ENCODE measurements at places on chromosomes 7 and 10.
A peak's percentile ranks its signal among the peaks of the same experiment; 100 is the strongest.

GRCh38 chr7:128417071-128417470, 7.3 kb upstream of the IMPDH1 start:
- no peak for DNase-seq

DNA sequence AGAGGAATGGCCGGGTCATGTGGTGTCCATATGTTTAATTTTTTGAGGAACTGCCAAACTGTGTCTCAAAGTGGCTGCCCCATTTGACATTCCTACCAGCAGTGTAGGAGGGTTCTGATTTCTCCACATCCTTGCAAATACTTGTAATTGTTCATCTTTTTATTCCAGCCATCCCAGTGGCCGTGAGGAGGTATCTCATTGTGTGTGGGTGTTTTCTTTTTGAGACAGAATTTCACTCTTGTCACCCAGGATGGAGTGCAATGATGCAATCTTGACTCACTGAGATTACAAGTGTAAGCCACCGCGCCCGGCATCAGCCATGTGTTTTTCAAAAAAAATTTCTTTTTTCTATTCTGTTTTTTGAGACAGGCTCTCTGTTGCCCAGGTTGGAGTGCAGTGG, 38.7 kb upstream of the DLG5 start:
- no peak for DNase-seq

DNA sequence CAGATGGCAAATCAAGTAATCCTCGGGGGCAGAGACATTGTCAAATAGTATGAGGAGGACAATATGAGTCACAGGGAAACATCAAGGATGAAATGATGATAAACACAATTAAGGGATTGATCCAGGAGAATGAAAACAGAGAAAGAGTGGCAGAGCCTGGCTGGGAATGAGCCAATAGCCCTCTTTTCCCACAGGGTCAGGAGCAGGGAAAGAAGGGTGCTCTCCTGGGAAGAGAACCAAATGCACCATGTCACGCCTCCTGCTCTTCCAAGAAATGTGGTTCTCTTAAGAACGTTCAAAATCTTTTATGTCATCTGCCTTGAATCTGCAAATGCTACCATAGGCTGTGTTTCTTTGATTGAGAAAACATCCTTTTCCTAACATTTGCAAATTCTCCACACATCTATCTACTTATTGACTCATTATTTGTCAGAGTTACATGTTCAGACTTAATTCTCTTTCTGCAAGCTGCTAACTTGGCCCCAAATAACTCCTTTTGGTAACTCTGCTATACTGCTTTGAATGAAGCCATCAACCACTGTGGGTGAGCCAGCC, 50.6 kb downstream of the HIPK2 start:
- DNase-seq, result no peak

GRCh38 chr7:93231259-93231658, 907 bp upstream of the VPS50 start:
- no peak for DNase-seq

DNA sequence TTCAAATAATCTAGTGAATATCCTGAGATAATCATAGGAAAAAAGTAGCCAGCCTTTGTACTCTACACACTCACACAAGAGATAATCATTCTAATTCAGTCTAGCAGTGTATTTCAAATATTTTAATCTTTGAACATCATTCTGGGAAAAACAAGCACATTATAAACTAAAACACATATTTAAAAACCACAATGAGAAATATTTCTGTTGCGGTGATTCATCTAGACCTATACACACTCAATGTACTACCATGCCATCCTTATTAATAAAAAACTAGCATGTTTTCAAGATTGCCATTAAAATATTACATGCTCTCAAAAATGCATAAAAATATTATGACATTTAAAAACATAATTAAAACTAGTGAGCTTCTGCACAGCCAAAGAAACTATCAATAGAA, 11.8 kb downstream of the COG5 start:
- DNase-seq, result no peak

DNA sequence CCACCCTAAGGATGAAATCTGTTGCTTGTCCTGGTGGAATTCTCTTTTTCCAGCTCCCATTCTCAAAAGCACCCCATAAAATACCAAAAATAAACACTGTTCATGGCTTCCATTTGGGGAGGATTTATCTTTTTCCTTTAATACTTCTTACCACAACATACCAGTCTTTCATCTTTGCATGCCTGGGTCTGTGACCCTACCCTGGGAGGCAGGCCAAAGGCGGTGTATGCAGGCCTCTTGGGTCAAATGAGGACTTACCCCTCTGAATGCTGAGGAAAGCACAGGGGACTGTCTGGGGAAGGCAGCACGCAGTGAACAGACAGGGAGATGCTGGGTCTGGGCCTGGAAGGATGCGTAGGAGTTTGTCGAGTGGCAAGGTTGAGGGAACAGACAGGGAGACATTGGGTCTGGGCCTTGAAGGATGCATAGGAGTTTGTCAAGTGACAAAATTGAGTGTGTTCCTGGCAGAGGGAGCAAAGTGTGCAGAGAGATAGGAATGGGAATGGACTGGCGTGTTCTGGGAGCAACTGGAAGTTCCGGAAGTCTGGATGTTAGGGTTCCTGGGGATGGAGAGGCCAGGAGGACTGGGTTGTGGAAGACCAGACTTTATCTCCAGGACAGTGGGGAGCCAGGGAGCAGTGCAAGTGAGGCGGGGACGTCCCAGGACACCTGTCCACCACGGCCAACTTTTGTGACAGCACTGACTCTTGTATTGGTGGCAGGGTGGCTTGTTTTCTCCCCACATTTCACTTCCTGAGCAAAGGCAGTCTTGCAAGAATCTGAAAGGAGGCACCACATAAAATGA, 40.8 kb downstream of the MYL10 start:
- DNase-seq, result no peak

DNA sequence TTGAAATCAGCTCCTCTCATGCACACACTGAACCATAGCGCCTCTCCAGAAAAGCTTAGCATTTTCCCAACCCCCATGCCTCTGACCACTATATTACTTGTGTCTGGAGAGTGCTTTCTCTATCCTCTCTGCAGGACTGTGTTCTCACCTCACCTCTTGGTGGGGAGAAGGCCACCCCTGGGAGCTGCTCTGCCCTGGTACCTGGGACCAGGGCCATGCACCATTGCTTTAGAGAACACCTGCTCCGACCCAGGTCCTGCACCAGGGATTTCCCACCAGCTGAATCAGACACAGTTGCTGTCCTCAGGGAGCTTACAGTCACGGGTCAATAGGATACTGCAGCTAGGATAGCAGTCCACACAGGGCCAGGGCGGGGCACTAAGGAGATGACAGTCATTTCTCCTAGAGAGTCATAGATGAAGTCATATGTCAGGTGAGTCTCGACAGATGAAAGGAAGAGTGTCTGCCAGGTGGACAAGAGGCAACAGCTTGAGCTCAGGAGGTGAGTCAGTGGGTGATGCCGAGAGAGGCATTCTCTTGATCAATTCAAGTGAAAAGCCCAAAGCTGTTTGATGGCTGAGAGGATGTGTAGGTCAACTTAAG, 619 bp upstream of the LMTK2 start:
- DNase-seq, result no peak

DNA sequence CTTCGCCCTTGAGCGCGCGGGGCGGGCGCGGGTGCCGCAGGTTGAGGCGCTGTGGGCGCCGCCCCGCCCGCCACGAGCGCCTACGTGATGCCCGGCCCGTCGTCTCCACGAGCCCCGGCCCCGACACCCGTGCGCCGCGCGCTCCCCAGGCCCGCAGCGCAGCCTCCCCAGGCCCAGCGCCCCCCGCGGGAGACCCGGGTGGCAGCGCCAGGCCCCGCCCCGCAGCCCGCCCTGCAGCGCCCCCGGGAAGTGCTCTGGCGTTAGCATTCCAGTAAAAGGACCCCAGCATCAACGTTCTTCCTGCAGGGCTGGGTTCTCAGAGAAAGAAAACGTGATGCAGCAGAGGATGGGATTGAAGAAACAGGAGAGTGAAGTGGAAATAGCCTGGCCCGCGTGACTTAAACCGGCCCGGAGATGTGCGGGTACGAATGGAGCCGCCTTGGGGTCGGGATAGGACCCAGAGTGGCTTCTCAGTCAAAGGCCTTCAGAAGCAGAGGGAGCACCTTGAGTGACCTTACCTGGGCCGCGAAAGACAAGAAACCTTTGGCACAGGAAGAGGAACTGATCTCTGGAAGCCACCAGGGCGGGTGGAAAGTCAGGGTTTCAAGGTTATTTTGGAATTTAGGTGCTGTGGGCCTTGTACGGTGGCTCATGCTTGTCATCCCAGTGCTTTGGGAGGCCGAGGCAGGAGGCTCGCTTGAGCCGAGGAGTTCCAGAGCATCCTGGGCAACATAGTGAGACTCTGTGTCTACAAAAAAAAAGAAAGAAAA, 1.8 kb downstream of the PFKP start:
- DNase-seq, result peak; percentile 25

GRCh38 chr10:50250096-50250854, 1.0 kb downstream of the ASAH2 start:
- DNase-seq, result no peak

GRCh38 chr7:47782792-47783191, 165.5 kb downstream of the PKD1L1 start:
- no peak for DNase-seq

- DNase-seq, result no peak
Observed at GRCh38 chr7:22417841-22418240, 60.9 kb upstream of the RAPGEF5 start.

GRCh38 chr7:47258798-47259197, 323.1 kb downstream of the TNS3 start:
- DNase-seq, result no peak

GRCh38 chr7:76089865-76090475, 42.1 kb downstream of the MDH2 start:
- DNase-seq, result no peak

DNA sequence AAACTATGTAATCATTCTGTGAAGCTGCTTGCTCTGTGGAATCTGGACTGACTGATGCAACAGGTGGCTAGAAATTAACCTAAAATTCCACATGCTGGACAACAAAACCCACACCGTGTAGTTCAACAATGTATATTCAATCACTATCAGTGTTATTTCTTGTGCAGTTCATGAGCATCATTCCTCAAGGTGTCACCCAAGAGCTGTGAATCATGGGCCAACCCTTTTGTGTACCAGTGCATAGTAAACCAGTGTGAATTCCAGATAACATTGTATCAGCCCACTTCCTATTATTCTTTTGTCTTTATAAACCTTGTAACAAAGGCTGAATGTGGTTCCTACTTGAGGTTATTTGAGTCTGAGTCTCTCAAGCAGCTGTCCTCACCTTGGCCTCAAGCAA, 905.2 kb upstream of the ZNF722 start:
- DNase-seq, result no peak

DNA sequence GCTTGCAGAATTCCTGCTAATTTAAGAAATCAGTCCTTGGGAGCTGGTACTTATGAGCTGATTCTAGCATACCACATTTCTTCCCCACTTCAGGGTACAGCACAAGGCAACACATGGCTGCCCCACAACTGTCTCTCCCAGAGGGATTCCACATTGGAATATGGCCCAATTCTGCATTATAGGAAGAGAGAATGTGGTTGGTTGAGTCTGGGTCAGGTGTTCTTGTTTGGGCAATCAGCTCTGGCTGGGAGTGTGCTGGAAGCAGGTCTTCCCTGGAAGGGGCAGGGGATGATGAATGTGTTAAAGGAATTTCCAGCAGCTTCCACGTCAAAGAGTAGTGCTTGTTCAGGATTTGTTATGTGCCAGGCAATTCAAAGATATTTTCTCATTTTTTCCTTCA, 95.7 kb downstream of the BUB3 start:
- DNase-seq, result no peak

DNA sequence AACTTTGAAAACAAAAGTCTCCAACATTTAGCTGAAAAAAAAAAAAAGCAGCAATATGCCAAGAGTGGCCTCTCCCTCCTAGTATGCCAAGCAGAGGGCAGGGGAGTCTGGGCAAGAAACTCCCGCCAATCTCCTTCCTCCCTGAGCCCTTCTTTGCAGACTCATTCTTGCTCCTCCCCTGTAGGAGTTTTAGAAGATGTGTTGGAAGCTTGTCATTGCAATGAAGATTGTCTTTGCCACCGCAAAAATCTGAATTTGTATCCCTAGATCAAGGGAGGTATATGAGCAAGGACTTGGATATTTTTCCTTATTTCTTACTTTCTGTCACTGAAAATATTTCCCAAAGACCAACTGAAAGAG, 2.6 kb upstream of the TNS3 start:
- DNase-seq, result no peak

DNA sequence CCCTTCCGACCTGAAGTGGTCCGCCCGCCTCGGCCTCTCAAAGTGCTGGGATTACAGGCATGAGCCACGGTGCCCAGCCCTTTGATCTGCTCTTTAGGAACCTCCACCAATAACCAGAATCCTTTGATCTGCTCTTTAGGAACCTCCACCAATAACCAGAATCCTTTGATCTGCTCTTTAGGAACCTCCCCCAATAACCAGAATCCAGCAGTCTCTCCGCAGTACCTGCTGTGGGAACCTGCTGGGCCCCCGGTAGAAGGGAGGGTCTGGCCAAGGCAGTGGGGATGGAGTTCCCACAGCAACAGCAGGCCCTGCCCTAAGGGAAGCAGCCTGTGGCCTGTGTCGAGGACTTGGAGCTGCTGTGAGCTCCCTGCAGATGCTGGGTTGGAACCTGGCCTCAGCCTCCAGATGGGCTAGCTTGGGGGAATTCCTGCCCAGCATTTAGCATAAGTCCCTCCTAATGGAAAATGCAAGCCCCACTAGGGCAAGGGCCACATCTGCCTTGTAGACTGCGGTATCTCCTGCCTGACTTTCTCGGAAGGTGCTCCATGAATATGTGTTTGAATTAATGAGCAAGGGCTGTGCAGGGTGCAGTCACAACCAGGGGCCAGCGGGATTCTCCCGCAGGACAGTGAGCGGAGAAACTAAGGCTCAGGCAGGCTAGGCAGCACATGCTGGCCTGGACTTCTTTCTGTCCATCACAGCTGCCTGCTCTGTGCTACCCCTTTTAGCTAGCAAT, 165.8 kb downstream of the UBE2H start:
- DNase-seq, result no peak

DNA sequence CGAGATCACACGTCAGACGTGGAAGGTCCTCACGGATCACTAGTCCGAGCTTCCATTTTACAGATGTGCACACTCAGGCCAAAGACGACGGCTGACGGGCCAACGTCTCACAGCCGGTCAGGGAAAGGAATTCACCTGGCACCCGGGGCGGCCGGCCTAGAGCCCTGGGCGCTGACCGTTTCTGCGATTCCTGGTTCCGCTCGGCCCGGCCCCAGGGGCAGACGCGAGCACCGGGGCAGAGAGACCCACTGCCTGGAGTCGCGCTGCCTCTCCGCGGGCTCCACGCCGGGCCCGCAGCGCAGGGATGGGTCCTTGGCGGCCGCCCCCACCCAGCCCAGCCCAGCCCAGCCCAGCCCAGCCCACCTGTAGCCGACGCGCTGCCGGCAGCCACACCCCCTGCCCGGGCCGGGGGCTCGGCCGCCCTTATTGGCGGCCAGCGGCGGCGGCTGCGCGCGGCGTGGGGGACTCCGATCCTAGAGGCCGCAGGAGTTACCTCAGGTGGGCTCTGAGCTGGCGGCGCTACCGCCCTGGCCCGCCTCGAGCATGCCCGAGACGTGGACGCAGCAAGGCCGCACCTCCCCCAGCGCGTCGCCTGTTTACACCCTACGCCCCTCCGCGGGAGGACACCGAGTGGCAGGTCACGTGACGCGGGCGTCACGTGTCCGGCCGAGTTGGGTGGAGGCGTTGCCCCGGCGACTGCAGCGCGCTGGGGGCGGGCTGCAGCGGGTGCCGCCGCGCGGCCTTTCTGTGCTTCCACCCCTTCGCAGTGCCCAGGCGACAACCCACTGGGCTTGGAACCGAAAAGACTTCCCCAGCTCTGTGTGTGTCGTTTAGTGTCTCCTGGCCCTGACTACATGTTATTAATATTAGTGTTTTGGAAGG, 78.1 kb downstream of the ZFAND4 start:
- peak; percentile 85 for DNase-seq

GRCh38 chr10:87794285-87794684, 23.7 kb downstream of the ATAD1 start:
- no peak for DNase-seq

GRCh38 chr7:53101026-53101425, 65.6 kb downstream of the POM121L12 start:
- no peak for DNase-seq

Measured in T-helper 1 cell (primary cell).